Thyroid gland (tissue), 4 donors: ENCODE measurements at places on chromosomes 3 and 15.

GRCh38 chr3:106371221-106371970 is 502.6 kb upstream of the CBLB start:
- no peak for DNase-seq

- no peak for DNase-seq
These were observed 44.3 kb downstream of the ATP1B3 start for GRCh38 chr3:141920701-141921100.

DNA sequence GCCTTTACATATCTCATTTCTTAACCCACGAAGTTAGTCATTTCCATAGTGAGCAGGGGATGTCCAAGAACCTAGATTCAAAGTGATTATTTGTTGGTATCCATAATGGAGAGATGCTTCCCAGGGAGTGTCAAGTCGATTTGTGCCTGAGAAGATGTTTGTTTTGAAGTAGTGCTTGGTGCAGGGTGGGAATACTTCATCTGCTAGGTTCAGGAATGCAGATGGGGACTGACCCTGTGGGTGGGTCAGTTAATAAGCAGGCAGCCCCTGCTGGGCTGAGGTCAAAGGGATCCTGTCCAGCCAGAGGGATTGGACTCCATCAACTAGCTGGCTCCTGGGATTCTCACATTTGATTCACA is 44.1 kb upstream of the VILL start:
- no peak for DNase-seq

DNA sequence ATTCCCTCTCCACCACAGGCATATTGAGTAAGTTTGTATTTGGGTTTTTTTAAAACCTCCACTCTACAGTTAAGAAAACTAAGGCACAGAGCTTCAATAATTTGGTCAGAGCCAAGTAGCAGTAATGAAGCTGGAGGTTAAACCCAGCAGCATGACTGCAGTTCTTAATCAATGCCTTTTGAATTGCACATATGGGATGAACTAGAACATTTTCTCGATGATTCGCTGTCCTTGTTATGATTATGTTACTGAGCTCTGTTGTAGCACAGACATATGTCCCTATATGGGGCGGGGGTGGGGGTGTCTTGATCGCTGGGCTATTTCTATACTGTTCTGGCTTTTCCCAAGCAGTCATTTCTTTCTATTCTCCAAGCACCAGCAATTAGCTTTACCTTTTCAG is 1.6 kb upstream of the CCR5 start:
- no peak for DNase-seq

GRCh38 chr3:126930936-126931600 is 51.8 kb upstream of the PLXNA1 start:
- DNase-seq: no peak

DNA sequence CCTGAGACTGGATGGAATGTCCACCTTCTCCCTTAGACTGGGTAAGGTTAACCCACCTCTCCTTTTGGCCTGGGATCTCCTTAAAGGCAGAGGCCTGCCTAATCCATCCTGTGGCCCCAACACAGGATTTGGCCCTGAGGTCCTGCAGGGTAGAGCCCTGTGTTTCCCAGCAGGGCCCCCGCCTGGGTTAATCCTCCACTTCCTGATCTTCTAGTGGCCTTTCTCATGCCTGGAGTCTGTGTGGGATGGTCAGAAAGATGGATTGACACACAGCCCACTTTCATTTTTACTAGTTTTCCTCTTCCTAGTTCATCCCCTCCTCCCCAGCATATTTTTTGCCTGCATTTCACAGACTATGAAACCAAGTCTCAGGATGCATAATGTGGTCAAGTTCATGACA is 48.9 kb upstream of the SLC6A6 start:
- no peak for DNase-seq

DNA sequence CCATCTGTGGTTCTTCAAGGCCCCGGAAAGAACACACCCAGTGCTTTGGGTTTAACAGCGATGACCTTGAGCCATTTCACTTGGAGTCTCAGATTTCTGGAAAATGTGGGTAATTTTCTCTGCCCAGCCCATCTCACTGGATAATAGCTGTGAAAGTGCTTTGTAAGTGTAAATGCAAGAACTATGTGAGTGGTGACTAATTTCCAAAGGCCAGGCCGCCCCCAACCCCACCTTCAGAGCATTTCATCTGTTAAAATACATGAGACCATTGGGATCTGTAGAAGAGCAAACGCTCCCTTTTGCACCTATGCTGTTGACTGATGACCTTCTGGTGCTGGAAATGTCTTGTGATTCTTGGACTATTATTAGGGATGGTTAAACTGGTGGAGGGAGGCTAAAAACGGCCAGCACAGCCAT is 196.8 kb upstream of the LPP start:
- no peak for DNase-seq

- DNase-seq: no peak
These were observed 190.7 kb downstream of the CD47 start for GRCh38 chr3:107899990-107900651.
